ENCODE measurements at places on chromosomes 12 and 14. TPM values are rescaled to one million over a fixed set of nuclear protein-coding genes. Genes with fewer than 3 reads are reported as not detected.
A peak's percentile ranks its signal among the peaks of the same experiment; 100 is the strongest.

Gene RNF212B
- polyA plus RNA-seq, result 0.09 TPM

Gene KLHDC1
- polyA plus RNA-seq, result 0.65 TPM

Gene NINJ2
- 28.4 TPM for polyA plus RNA-seq

Gene P3H3
- 9.3 TPM for polyA plus RNA-seq

Gene TMEM132C
- 0.35 TPM for polyA plus RNA-seq

Gene OR11H7
- not detected for polyA plus RNA-seq

Gene GPR137C
- 0.59 TPM for polyA plus RNA-seq

DNA sequence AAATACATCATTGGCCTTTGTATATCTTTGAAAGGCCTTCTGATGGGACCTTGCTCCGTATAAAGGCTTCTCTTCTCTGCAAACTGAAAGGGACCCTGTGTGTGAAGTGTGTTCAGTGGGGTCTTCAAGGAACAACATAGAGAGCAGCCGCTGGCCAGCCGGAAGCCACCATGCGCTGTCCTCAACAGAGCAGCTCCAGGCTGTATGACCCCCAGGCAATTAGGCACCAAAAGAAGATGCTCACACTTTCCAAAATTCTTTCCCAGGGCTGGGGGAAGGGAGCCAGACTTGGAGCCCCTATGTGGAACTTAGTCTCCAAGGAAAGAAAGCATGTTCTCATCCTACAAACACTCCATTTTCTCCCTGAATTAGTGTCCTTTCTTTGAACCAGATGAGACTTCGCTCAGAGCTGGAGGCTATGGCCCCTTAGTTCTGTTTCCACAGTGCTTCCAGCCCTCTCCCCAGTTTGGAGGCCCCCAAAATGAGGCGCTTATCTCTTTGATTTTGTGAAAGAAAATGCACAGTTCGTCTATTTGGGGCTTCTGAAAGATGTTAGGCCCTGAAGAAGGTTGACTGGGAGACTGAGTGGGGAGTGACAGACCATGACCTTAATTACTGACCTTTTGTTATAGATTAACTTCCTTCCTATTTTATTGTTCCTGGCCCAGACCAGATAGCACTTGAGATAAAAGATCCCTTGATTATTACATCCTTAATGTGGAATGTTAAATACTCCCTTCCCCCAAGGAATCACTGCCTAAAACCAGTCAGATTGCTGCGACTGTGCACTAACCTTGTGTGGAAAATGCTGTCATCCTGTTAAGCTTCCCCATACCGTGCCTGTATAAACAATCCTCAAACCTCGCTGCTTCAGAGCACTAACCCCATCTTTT, 128.3 kb upstream of the FGD4 start:
- peak; percentile 63 for DNase-seq

DNA sequence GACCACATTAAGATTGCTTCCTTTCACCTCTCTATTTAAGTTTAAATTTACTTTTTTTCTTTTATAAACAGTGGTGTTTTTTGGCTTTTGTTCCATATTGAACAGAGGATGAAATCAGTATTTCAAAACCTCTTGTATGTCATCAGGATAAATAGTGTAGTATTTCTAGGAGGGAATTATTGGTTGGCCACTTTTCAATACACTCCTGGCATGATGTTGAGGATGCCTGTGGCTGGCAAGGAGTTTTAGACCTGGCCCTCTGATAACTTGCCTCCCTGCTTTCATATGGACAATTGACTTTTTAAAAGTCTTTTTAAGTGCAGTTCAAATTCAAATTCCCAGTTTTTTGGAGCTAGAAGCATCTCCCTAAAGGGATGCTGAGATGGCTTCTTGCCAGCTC, 9.8 kb downstream of the TMTC2 start:
- DNase-seq, result no peak
- no peak overlapping the region for H3K27ac ChIP-seq
- H3K4me3 ChIP-seq, result no peak overlapping the region
- no peaks in the 10 kb centered on the region for H3K27me3 ChIP-seq

- no peaks in the 10 kb centered on the region for H3K4me1 ChIP-seq
- H3K27ac ChIP-seq, result no peak overlapping the region
- H3K4me3 ChIP-seq, result no peak overlapping the region
- H3K36me3 ChIP-seq, result no peaks in the 10 kb centered on the region
- DNase-seq, result no peak
- H3K27me3 ChIP-seq, result peaks cover 8% of the 10 kb centered on the region
Observed at GRCh38 chr12:27982951-27983350, 10.4 kb upstream of the PTHLH start.

DNA sequence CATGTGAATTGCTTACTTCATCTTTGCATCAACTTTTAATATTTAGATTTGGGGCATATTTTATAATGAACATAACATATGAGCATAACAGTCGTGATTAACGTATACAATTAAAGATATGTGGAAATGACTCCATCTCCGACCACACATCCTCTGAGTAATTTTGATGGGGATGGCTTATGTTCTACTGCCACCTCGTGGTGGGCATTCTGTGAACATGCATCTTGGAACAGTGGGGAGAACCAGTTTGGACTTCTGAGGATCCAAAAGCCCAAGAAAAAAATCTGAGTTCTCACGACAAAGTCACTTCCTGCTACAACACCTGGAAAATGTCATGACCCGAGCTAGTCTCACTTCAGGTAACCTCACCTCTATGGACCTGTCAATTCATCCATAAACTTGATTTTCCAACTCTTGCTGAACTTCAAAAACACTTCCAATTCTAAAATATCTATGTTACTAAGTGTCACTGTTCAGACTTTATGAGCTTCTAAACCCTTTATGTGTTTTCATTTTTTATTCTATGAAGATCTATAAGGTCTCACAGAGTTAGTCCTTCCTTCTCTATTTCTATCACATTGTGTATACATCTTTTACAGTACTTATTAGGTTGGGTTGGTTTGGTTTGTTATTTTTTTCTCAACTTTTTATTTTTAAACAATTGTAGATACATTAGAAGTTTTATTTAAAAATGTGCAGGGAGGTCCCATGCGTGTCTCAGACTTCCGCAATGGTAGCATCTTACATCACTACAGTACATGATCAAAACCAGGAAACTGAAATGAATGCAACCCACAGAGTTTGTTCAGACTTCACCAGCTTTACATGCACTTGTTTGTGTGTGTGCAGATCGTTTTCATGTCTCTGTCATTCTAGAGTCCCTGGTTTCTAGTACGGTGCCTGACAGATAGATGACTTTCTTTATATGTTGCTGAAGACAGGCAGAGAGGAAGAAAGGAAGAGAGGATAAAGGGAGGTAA, 38.2 kb upstream of the STAB2 start:
- no peak overlapping the region for H3K4me3 ChIP-seq
- no peaks in the 10 kb centered on the region for H3K4me1 ChIP-seq
- DNase-seq, result peak; percentile 71
- H3K36me3 ChIP-seq, result no peaks in the 10 kb centered on the region
- no peak overlapping the region for H3K27ac ChIP-seq
- no peaks in the 10 kb centered on the region for H3K27me3 ChIP-seq

- no peak overlapping the region for H3K27ac ChIP-seq
- H3K27me3 ChIP-seq, result no peaks in the 10 kb centered on the region
- H3K36me3 ChIP-seq, result peaks cover 1% of the 10 kb centered on the region
Observed at GRCh38 chr12:96236221-96236822, 42.1 kb downstream of the ELK3 start.

DNA sequence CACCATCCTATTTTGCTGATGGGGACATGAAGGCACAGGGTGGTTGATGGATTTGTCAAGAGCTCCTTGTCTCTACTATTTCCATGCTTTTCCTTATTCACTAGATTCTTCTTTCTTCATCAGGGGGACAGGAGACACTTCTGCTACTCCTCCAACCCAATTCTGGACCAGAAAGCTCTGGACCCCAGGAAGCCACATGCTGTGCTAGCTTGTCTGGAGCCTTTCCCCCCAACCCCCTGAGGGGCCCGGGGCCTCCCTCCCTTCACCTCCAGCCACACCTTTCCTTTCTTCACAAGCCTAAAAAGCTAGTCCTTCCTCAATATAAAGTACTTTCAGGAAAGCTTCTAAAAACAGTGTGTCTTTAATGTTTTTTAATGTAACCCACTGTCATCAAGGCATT, 75.1 kb upstream of the CAPRIN2 start:
- peaks cover 1% of the 10 kb centered on the region for H3K27me3 ChIP-seq
- no peak for DNase-seq
- no peaks in the 10 kb centered on the region for H3K36me3 ChIP-seq
- no peak overlapping the region for H3K4me3 ChIP-seq
- H3K27ac ChIP-seq, result no peak overlapping the region

GRCh38 chr14:77327111-77327510, 6.3 kb downstream of the GSTZ1 start:
- no peak for DNase-seq
- no peak overlapping the region for H3K27ac ChIP-seq
- peaks cover 3% of the 10 kb centered on the region for H3K4me1 ChIP-seq

DNA sequence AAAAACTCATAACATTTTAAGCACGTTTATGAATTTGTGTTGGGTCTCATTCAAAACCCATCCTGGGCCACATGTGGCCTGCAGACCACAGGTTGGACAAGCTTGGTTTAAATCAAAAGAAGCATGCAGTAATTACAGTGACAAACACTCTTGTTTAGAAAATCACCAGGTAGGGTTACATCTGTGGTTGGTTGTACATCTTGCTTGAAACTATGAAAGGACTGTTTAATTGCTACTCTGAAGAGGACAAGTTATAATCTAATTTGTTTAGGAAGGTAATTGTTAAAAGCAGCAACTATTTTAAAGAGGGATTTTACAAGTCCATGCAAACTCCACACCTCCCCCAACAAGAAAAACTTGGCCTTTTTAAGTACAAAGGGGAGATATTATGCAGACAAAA, 4.0 kb downstream of the TRIP11 start:
- no peaks in the 10 kb centered on the region for H3K27me3 ChIP-seq
- H3K27ac ChIP-seq, result no peak overlapping the region
- no peak overlapping the region for H3K4me3 ChIP-seq
- peaks cover 18% of the 10 kb centered on the region for H3K4me1 ChIP-seq

- H3K36me3 ChIP-seq, result no peaks in the 10 kb centered on the region
- no peaks in the 10 kb centered on the region for H3K27me3 ChIP-seq
- no peak overlapping the region for H3K4me3 ChIP-seq
- H3K27ac ChIP-seq, result peak overlapping the region; percentile 54
Observed at GRCh38 chr12:108734200-108734906, 3.0 kb upstream of the CORO1C start.
